ENCODE measurements at places on chromosomes 5 and 9.

- peaks cover 8% of the 10 kb centered on the region for H3K4me1 ChIP-seq
- H3K36me3 ChIP-seq: peaks cover 2% of the 10 kb centered on the region
- DNase-seq: no peak
- peak overlapping the region; percentile 54 for H3K27ac ChIP-seq
- H3K27me3 ChIP-seq: no peaks in the 10 kb centered on the region
Measured at GRCh38 chr5:81182396-81183390, 50.4 kb upstream of the CKMT2 start.

GRCh38 chr9:94269264-94269663, 10.2 kb downstream of the ZNF169 start:
- H3K4me1 ChIP-seq: peaks cover 8% of the 10 kb centered on the region
- DNase-seq: no peak
- no peak overlapping the region for H3K27ac ChIP-seq
- peaks cover 2% of the 10 kb centered on the region for H3K36me3 ChIP-seq
- no peaks in the 10 kb centered on the region for H3K27me3 ChIP-seq

DNA sequence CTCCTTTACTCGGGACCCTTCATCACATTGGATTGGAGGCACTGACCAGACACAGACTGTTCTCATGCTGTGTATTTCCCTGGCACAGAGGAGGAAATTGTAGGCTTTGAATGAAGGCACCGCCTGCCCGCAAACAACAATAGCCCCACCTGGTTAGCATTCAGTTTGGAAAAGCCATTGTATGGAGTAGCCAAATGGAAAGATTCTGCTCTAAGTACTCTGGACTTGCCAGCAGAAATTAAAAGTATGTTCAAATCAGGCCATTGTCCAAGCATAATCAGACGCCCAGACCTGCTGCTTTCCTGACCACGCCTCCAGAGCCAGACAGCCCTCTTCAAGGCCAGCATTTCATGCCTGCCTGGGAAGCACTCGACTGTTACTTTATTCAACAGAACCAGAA, 8.0 kb upstream of the SEMA4D start:
- H3K27ac ChIP-seq: peak overlapping the region; percentile 32
- no peak overlapping the region for H3K4me3 ChIP-seq

DNA sequence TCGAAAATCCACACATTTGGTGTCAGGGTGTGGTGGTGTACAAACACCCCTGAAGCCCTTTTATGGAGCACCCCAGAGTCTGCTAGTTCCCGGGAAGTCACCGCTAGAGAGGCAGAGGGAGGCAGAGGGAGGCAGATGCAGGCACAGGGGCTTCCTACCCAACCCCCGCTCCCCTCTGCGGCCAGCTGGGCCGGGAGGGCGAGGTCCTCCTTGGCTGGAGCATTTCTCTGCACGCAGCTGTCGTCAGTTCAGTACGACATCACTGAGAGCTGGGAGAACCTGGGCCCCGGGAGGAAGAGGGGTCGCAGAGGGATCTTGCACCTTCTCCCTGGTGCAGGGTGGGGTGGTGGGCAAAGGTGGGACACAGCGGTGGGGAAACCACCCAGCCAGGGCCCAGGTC, 15.8 kb upstream of the UBAC1 start:
- no peak overlapping the region for H3K27ac ChIP-seq
- peaks cover 13% of the 10 kb centered on the region for H3K4me1 ChIP-seq
- H3K4me3 ChIP-seq: no peak overlapping the region
- no peaks in the 10 kb centered on the region for H3K36me3 ChIP-seq

- DNase-seq: no peak
- peaks cover 6% of the 10 kb centered on the region for H3K4me1 ChIP-seq
- no peak overlapping the region for H3K27ac ChIP-seq
- no peak overlapping the region for H3K4me3 ChIP-seq
- H3K27me3 ChIP-seq: no peaks in the 10 kb centered on the region
Measured at GRCh38 chr9:105535920-105536668, 21.8 kb upstream of the FKTN start.

GRCh38 chr5:104843822-104844221, 1281.2 kb upstream of the NUDT12 start:
- H3K27ac ChIP-seq: no peak overlapping the region
- no peaks in the 10 kb centered on the region for H3K4me1 ChIP-seq
- H3K4me3 ChIP-seq: no peak overlapping the region
- H3K27me3 ChIP-seq: no peaks in the 10 kb centered on the region

- no peaks in the 10 kb centered on the region for H3K27me3 ChIP-seq
- H3K36me3 ChIP-seq: no peaks in the 10 kb centered on the region
- no peak for DNase-seq
- H3K4me1 ChIP-seq: no peaks in the 10 kb centered on the region
- H3K27ac ChIP-seq: no peak overlapping the region
Measured at GRCh38 chr5:153623751-153624450, 133.4 kb downstream of the GRIA1 start.

DNA sequence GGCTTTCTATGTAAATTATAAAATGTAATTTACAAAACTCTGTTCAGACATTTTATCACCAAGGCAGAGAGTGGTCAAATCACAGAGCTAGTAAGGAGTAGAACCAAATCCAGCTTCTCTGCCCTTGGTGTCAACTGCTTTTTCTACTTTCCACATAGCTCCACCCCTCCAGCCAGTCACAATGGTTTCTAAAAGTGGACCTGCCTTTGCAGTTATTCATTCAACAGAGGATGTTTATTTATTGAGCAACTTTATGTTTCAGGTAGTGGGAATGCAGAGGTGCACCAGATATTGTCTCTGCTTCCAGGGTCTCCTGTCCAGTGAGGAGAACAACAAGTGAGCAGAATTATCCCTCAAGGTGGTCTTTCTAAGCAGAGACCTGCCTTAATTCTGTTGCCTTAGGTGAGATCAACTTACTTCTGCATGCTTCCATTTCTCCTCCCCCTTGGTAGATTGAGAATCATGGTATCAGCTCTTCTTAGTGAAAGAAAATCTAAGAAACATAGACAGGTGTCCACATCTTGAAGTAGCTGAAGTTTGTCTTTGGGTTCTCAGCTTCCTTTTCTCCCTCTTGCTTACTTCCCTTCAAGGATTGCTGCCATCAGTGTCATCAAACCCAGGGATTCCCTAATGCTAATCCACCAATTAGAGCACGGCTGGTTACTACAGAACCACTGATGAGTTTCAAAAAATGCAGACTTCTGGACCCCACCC, 17.2 kb upstream of the PDCD1LG2 start:
- no peak overlapping the region for H3K4me3 ChIP-seq
- no peak for DNase-seq
- H3K27me3 ChIP-seq: no peaks in the 10 kb centered on the region

DNA sequence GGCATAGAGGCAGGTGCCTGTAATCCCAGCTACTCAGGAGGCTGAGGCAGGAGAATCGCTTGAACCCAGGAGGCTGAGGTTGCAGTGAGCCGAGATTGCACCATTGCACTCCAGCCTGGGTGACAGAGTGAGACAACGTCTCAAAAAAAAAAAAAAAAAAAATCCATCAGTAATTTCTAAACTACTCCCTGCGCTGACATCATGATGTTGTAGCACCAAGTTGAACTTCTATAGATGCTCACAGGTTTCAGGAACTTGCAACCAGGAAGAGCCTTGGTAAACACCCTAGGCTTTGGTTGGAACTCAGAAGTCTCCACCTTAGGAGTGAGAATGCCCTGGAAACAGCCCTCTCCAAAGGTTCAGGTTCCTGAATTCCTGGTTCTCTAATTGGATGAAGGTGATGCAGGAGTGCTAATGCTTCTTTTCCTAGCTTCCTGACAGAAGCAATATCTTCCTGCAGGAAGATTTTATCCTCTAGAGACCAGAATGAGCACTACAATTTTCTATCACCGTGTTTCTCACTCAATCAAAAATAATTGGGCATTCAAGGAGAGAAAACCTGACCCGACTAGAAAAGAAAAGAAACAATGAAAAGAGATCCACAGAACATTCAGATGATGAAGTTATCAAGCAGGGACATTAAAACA, 469.6 kb downstream of the GADD45G start:
- H3K36me3 ChIP-seq: no peaks in the 10 kb centered on the region
- H3K27me3 ChIP-seq: peaks cover 74% of the 10 kb centered on the region
- DNase-seq: no peak
- H3K4me3 ChIP-seq: no peak overlapping the region
- H3K4me1 ChIP-seq: no peaks in the 10 kb centered on the region

DNA sequence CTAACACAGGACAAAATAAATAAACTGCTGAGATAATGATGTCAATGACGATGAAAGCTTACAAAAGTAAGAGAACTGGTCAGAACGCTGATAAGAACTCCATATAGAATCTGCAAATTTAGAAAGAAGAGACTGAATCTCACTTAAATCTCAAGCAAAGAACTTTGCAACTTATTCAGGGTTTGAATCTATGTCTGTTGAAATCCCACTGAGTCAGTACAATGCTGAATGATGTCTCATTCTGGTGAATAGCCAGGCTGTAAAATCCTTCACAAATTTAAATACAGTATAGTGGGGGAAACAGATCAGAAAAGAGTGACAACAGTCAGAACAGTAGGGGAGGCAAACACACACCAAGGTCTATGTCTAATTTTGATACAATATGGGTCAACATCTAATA, 38.9 kb upstream of the NR3C1 start:
- H3K27me3 ChIP-seq: no peaks in the 10 kb centered on the region
- H3K4me3 ChIP-seq: no peak overlapping the region
- H3K36me3 ChIP-seq: no peaks in the 10 kb centered on the region
- peaks cover 8% of the 10 kb centered on the region for H3K4me1 ChIP-seq
- no peak for DNase-seq
- H3K27ac ChIP-seq: peak overlapping the region; percentile 67

GRCh38 chr5:37710965-37711364, 128.9 kb downstream of the GDNF start:
- H3K4me1 ChIP-seq: no peaks in the 10 kb centered on the region
- no peak overlapping the region for H3K4me3 ChIP-seq
- DNase-seq: no peak
- no peaks in the 10 kb centered on the region for H3K27me3 ChIP-seq

DNA sequence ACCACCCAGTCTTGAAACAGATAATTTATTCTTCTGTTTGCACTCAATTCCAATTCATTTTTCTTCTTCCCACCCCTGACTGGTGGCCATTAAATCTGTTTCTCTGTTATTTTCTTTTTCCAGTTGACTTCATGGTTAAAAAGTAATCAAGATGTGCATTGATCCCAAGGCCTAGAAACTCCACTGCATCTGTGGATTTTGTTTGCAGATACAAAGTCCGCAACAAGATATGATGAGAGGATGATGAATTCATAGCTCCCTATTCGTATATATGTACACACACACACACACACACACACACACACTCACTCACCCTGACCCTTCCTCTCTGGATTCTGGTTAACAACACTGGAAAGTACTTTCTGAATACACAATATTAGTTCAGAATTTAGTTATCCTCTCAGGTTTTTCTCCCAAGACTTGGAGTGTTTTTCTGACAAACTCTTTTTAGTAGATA, 52.4 kb downstream of the CD180 start:
- H3K4me1 ChIP-seq: peaks cover 5% of the 10 kb centered on the region
- H3K27ac ChIP-seq: no peak overlapping the region
- no peak for DNase-seq
- H3K4me3 ChIP-seq: no peak overlapping the region
- H3K27me3 ChIP-seq: no peaks in the 10 kb centered on the region
- peaks cover 16% of the 10 kb centered on the region for H3K36me3 ChIP-seq

DNA sequence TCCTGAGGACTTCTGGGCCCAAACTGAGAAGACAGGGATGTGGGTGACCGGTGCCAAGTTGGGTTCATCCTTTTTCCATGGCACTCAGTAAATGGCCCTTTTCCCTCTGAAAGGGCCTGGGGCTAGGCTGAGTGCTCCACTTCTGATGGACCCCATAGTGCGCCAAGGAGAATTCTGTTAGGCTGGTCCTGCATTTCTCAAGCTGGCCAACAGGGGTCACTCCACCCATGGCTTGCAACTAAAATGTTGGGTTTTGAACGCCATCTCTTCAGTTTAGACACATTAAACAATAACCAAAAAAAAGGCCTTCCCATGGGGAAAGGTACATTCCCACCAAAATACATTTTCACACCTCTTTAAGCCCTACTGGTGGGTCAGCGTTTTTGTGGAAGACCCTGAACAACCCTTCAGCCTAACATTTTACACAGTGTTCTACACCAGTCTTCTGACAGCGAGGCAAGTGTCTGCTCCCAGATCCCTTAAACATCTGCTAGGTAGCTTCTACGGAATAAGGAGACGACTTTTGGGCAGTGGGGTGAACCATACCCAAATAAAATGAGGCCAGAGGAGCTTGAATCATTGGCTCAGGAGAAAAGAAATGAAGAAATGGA, 27.3 kb downstream of the CNTFR start:
- no peak for DNase-seq
- peaks cover 77% of the 10 kb centered on the region for H3K27me3 ChIP-seq
- no peak overlapping the region for H3K27ac ChIP-seq
- no peak overlapping the region for H3K4me3 ChIP-seq
- peaks cover 7% of the 10 kb centered on the region for H3K4me1 ChIP-seq

- H3K4me3 ChIP-seq: no peak overlapping the region
- H3K4me1 ChIP-seq: no peaks in the 10 kb centered on the region
- no peak overlapping the region for H3K27ac ChIP-seq
- DNase-seq: no peak
- no peaks in the 10 kb centered on the region for H3K36me3 ChIP-seq
Measured at GRCh38 chr5:94326586-94326985, 291.8 kb downstream of the KIAA0825 start.

- peaks cover 5% of the 10 kb centered on the region for H3K4me1 ChIP-seq
- H3K4me3 ChIP-seq: peak overlapping the region; percentile 79
- peaks cover 4% of the 10 kb centered on the region for H3K36me3 ChIP-seq
- peak; percentile 47 for DNase-seq
- H3K27ac ChIP-seq: no peak overlapping the region
- H3K27me3 ChIP-seq: peaks cover 68% of the 10 kb centered on the region
Measured at GRCh38 chr5:148482697-148483462, 99.1 kb downstream of the FBXO38 start.

GRCh38 chr9:19122490-19123042, 4.7 kb downstream of the PLIN2 start:
- DNase-seq: no peak
- peaks cover 4% of the 10 kb centered on the region for H3K36me3 ChIP-seq
- peak overlapping the region; percentile 14 for H3K27ac ChIP-seq
- H3K4me1 ChIP-seq: peaks cover 19% of the 10 kb centered on the region

DNA sequence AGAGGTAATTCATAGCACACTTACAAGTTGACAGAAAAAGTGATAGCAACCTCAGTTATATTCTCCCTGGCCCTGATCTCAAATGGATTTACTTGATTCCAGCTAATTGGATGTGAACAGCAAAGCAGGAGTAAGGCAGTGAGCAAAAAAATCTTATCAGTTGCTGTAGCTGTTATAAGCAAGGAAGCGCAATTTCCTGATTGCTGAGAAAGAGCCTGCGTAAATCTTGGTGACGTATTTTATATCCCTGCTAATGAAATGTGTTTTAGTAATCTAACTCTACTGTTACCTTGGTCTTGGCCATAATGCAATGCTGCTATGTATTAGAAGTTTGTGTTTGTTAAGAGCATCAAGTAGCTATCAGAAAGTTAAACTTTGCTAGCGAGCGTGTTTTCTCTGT, 661.2 kb upstream of the SEMA6A start:
- no peaks in the 10 kb centered on the region for H3K27me3 ChIP-seq
- H3K27ac ChIP-seq: no peak overlapping the region
- no peak overlapping the region for H3K4me3 ChIP-seq

Data from T-helper 17 cell (primary cell).